ENCODE measurements at places on chromosomes 3 and 15.
A peak's percentile ranks its signal among the peaks of the same experiment; 100 is the strongest.

GRCh38 chr3:24483873-24484272 is 10.8 kb downstream of the THRB start:
- DNase-seq: no peak

GRCh38 chr15:53549697-53550305 is 209.7 kb downstream of the WDR72 start:
- DNase-seq: no peak

DNA sequence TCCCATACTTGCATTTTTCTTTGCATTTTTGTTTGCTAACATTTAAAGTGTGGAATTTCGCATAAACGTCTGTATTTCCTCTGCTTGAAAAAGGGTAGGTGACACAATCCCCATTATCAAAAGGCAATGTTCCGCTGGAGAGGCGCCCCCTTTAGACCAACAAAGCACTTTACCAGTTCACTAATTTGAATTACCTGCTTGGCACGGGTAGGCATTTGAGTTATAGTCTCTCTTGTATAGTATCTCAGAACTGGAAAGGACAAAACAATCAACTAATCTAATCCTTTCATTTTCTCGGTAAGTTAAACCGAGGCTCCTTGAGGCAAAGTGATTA is 775 bp upstream of the CCDC39 start:
- DNase-seq: no peak

GRCh38 chr3:5428607-5429516 is 241.4 kb downstream of the EDEM1 start:
- DNase-seq: no peak

DNA sequence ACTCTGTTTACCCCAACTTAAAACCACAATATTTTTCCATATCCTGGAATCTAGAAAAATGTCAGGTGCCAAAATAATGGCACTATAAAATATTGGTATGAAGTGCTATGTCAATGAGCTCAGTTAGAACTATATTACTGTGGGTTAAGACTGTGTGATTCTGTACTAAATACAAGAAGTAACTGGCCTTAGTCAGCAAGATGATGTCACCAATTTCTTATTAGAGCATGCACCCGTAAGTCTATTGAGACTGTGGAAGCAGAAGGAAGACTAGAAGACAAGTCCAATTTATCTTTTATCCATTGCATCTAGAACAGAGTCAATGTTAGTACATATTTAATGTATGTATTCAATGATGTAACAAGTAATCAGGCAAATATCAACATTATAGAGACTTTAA is 25.0 kb downstream of the LRRC58 start:
- no peak for DNase-seq

DNA sequence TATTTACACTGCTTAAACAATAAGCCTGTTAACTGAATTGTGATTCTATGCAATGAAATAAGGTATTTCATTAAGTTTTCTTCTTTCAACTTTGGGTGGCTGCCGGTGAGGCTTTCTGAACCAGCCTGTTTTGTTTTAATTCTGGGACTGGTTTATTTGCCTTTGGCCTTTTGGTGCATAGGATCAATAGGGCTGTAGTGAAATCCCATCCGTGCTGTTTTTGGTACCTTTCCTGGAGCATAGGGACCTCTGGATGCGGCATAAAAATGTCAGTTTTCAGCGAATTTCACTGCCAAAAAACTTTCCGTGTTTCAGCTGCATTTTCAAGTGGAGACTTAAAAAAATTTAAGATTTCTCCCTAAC is 514 bp downstream of the PLS1 start:
- DNase-seq: no peak

DNA sequence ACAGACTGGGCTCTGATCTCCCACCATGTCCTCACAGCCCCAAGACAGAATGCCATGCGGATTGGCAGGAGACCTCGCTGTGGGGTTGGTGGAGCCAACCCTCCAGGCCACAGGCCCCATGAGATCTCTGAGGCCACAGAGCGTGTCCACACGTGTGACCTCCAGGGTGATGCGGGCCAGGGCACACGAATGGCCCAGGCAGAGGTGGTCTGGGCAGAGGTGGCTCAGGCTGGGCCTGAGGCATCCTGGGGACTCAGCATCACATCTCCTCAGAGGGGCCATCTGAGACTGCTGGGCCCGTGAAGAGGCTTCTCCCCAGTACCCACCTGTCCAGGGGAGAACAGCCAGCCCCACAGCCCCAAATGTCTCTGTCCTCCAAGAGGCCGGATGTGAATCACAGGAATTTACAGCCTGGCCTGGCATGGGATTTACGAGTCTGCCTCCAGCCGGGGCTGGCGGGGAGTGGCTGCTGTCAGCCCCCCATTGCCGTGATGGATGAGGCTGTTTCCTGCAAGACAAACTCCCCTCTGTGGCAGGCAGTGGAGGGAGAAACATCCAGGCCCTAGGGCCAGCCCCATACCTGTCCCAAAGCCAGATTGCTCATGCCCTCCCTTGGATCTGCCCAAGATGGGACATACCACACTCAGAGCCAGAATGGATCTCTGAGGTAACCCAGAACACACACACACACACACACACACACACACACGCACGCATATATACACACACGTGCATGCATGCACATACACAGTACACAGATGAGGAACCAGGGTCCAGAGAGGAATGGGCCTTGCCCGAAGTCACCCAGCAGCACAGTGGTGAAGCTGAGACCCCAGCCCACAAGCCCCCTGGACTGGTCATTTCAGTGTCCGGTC is 208.3 kb downstream of the TBC1D2B start:
- DNase-seq: no peak

- DNase-seq: peak; percentile 94
These were observed 149.6 kb downstream of the MAGI1 start for GRCh38 chr3:65888980-65889706.

DNA sequence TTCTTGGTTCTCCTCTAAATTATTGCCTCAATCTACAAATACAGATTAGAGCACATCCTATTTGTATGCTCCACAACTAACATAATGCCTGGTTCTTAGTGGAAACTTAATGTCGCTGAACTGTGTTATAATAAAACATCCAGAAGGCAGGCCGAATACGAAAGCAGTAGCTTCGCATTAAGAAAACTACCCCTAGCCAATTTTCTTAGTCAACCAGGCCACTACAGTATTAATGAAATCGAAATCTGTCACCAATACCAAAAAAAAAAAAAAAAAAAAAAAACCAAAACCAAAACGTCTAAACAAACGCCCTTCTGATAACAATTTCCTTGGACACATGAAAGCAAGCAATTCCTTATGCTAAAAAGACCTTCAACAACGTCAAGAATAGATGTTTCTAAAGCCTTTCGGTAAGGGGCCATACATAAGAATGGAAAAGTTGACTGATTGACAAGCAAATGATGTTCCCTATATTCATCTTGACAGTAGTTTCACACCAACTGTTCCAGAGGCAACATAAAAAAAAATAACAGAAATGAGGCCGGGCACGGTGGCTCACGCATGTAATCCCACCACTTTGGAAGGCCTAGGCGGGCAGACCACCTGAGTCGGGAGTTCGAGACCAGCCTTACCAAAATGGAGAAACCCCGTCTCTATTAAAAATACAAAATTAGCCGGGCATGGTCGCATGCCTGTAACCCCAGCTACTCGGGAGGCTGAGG is 1.3 kb downstream of the DENND6A start:
- peak; percentile 29 for DNase-seq

DNA sequence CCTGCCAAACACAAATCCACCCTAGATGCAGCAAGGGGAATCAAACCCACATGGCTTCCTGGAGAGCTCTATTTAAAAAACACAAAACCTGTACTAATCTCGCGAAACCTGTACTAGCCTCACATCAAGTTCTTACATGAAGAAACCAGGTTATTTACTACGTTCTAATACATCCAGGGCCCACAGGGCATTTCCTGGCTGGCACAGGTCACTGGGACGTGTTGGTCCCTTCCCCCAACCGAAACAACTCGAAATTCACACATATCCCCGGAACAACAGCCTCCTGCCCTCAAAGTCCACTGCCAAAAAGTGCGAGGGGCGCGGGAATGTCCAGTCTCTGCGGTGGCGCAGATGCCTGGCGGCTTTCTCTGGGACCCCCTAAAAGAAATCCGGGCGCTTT is 955 bp downstream of the CDCP1 start:
- DNase-seq: no peak

DNA sequence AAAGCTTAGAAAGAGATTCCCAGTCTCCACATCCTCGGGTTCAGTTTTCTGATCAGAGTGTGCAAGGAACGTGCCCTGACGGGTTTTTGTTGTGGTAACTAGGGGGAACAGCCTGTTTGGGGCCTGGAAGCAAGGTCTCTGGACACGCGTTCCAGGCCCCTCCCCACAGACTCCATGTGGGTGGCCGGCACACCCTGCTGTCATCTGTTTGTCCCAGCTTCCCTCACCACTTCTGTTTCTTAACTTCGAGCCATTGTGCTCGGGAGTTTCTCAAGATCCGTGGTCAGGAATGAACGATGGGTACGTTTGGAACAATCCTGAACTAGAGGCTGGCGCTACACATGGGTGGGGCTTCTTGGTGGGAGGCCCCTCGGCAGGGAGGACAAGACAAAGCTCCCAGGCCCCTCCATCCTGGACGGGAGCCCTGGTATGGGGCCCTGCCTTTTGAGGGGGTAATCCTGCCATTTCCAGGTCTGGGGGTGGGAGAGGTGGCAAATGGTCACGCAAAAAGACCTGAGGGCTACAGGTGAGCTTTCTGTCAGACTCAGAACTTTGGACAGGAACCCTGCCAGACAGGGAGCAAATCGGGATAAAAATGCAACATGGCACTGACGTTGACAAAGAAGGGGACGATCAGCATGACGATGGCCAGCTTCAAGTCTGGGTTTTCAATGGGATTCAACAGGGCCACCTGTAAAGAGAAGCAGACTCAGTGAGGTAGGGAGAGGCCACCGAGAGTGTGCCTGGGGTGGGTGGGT is 8.5 kb upstream of the MUSTN1 start:
- no peak for DNase-seq

- DNase-seq: no peak
These were observed 20.6 kb upstream of the TRAK1 start for GRCh38 chr3:42070524-42070923.
